ENCODE measurements at places on chromosomes 1 and 21.

DNA sequence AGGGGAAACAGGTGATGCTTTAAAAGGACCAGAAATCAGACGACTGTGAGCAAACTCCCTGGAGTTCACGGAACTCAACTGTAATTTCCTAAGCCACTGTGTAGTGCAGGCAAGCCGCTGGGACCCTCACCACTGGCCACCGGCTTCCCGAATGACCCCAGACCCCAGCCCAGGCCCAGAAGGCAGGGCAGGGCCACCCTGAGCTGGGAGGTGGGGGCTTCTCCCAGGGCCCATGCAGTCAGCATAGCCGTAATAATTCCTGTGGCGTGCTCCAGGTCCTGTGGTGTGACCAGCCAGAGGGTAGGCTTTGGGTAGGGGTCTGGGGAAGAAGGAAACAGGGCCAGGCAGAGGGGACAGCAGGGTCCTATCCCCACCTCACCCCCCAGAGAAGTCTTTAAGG is 3.5 kb upstream of the ARF1 start:
- no peak for DNase-seq

- no peak for DNase-seq
Measured at GRCh38 chr1:61183471-61184039, 101.2 kb downstream of the NFIA start.

- DNase-seq = no peak
Measured at GRCh38 chr1:5427026-5427613, 565.1 kb downstream of the NPHP4 start.

DNA sequence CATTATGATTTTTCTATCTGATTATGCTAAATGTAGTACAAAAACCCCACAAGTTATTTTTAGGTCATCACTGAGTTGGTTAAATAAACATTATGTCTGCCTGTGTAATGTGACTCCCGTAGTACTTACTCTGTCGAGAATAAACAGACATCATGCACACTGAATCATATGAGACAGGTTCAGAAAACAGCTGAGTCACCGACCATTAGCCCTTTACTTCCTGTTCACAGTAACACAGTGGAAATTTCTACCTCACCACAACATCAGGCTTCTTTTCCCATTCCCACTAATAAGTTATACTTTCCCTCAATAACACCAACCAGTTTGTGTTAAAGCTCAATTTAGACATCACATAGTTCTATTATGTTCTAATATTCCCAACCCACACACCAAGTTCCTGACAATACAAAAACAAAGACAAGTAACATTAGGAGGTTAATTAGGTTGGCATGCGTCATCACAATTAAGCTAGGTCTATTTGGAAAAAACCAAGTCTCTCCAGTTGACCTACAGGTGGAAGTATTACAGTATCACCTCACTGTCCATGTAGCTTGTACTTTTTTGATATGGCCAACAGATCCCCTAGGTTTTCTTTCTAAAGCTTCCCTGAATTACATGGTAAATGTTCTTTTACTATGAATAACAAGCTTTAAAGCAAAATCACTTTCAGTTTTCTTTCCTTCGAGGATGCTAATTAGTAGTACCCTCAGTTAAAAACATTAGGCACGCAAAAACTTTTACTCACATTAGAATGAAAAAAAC is 154.2 kb downstream of the EIF4G3 start:
- DNase-seq = peak; percentile 94

- no peak for DNase-seq
Measured at GRCh38 chr1:228142155-228142691, 2.1 kb downstream of the GUK1 start.

- peak; percentile 87 for DNase-seq
Measured at GRCh38 chr1:78005755-78006154, 1.0 kb downstream of the DNAJB4 start.

DNA sequence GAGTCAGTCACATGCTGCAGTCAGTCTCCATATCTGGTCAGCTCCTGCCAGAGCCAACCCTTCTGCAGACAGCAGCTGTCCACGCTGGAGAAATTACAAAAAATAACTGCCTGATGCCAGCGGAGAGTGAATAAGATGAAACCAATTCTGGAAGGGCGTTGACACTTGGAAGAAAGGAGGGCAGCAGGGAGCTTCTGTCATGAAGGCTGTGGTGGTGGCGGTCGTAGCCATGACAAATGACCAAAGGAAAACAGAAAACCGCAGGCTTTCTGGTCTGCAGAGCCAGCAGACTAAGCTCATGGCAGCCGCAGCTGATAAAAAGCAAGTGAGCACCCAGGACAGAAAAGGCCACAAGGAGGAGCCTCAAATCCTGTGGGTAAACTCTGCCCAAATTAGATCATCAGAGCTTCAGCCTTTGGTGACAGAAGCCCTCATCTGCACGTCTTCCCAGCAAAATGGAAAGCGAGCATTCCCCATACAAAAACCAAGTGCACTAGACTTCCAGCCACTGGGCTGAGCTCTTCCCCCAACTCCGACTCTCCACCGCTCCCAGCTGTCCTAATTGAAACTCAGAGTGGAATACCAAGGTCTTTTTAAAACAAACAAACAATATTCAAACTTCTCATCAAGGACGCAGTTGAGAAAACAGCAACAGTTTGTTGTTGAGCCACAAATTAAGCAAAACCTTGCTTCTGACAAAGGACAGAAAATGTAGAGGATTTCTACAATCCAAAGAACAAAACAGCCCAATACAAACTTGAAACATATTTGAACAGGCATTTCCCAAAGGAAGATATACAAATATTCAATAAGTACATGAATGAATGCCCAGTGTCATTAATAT is 28.7 kb downstream of the RSPH1 start:
- DNase-seq = no peak

DNA sequence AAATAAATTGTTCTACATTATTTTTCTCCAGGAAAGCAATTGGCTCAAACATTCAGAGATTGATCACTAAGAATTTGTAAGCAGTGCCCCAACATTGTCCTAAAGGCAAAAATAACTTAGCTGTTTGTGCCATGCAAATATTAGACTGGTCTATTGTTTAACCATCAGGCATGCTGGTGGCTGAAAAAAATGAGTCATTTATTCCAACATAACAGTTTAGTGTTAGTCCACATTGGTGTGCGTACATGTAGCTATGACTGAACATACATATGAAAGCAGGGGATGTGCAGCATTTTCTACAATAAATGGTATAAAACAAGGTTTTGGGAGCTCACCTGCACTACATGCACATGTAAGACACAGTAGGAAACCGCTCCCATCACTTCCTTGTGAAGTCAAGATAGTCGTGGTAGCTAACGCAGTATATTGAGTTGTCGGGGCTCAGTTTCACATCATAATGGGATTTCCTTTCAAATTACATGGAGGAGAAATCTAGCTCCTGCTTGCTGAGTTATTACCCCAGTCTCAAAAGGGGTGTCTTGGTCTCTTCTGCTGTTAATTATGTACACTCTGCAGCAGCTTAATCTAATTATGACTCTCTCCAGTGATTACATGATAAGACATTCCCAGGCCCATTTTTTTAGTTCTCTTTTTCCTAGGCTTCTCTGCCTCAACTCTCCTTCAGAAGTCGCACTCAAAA is 199.4 kb downstream of the LYPLAL1 start:
- no peak for DNase-seq

DNA sequence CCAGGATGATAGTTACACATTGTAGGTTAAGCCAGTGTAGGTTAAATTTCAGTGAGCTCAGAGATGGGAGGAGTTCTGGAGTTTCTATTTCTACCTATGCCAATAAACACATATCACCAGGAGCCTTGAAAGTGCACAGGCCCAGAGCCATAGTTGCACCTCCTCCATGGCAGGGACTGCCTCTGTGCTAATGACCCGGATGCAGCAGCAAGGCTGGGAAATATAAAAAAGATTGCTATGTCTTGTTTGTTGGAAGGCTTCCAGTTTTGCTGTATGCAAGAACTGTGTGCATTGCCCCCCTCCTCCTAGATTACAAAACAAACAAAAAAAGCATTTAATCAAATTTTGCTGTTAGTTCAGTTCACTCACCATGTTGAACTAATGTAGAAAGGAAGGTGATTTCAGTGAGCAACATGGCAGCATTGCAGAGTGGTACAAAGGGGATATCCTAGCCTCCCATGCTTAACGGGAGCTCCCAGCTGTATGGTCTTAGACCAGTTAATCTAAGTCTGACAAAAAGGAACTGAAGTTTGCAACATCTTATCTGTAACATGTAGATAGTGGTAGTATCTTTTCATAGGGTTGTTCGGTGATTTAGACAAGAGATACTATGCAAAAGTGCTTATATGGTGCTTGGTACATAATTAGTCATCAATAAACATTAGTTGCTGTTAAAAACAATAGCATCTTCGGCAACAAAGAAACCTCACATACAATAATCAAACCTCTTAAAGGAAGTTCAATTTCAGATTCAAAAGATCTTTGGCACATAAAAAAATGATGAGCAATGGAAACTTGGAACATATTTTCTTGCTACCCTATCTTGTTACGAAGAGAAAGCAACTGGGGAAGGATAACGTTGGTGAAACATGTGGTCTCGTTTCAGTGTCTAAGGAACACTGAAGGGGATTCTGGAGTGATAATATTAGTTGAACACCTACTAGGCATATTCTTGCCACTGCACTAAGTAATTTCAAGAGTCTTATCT is 309.5 kb downstream of the ASTN1 start:
- no peak for DNase-seq

DNA sequence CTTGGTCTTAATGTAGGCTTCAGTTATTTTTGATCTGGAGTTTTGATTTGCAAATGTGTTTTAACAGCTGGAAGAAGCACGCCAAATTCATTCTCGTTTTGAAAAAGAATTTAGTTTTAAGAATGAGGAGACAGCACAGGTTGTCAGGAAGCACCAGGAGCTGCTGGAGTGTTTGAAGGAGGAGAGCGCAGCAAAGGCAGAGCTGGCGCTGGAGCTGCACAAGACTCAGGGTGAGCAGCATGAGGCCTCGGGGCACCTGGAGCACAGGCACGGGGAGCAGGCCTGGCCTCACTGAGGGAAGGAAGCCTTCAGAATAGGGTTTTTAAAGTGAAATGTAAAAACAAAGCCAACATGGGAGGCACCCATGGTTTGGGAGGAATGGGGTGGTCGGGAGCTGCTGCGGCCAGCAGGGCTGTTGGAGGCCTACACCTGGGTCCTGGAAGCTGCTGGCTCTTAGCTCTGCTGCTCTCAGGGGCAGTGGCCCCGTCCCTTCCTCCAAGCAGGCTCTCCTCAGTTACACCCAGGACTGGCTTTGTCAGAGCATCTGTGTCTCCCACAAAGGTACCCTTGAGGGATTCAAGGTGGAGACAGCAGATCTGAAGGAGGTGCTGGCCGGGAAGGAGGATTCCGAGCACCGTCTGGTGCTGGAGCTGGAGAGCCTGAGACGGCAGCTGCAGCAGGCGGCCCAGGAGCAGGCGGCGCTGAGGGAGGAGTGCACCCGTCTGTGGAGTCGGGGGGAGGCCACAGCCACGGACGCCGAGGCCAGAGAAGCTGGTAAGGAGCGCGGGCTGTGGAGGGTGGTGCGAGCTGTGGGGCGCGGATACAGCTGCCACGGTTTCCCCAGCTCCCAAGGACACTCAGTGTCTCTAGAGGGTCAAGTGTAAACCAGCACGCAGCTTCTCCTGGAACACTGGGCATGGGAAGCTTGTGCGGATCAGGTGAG is 66.9 kb downstream of the PCNT start:
- no peak for DNase-seq

- no peak for DNase-seq
Measured at GRCh38 chr1:114618606-114619005, 37.2 kb upstream of the BCAS2 start.

DNA sequence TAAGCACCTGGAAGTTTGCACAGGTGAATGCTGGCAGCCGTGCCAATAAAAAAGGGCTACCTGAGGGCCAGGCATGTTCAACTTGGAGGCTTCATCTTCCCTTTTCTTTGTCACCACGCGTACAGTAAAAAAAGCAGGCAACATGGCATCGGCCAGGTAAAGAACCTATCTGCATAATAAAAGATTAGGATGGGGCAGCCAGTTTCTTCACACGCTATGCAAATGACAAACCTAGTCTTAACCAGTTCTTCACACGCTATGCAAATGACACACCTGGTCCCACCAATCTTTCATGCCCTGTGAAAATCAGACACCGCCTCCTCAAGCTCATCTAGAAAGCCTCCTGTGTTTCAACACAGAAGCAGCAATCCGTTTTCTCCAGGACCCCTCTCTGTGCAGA is 413.4 kb downstream of the HLX start:
- no peak for DNase-seq

DNA sequence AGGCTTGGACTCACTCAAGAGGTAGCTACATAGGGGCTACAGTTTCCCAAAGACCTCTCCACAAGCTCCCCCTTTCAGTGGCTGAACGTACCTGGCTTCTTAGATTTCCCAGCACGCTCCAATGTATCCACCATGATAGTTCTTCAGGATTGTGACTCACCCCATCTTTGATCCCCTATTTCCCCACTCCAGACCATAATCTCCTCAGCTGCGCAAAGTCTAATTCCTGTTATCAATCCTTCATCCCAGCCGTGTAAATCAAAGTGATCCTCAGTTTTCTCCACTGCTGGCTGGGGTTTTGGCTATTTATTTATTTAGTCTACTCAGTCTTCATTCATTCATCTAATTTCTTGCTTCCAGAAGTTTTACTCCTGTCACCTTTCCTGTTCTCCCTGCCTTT is 13.1 kb upstream of the CTPS1 start:
- DNase-seq = no peak

- DNase-seq = no peak
Measured at GRCh38 chr1:165364568-165365133, 8.1 kb upstream of the LMX1A start.

DNA sequence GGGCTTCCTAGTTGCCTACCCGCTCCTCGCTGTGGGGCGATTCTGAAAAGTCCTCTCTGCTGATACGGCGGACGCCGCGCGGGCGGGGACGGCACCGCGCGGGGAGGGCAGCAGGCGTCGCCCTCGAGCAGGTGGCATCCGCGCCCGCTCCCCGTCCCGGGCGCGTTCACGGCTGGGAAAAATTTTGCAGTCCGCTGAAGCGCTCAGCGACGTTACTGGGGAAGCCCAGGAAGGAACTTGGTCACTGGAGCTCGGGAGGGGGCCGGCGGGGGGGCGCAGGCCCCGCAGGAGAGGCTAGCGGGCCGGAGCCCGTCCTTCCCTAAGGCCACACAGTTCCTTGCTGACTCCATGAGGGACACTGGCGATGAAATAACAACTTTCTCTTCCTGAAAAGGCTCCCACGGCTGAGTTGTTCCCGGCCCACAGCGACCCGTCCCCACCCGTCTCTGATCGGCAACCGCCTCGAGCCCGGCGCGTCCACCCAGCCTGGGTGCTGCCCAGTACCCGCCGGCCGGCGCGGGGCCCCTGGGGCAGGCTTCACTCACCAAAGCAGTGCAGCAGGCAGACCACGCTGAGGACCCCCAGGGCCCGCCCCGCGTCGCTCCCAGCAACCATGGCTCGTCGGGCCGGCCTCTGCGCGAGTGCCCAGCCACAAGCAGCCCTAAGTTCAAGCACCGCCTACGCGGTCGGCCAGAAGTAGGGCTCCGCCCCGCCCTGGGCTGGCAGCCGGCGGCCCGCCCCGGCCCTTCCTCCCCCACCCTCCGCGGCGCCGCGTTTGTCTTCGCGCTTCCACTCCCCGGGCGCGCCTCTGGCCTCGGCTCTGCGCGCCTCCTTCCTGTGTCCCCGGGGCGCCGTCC is at the start of gene CD58:
Gene CD58 (minus strand): TSS at position 669 of the 857 bp plus-strand sequence. CDS start 54 bp downstream, at position 615.
- DNase-seq = no peak

DNA sequence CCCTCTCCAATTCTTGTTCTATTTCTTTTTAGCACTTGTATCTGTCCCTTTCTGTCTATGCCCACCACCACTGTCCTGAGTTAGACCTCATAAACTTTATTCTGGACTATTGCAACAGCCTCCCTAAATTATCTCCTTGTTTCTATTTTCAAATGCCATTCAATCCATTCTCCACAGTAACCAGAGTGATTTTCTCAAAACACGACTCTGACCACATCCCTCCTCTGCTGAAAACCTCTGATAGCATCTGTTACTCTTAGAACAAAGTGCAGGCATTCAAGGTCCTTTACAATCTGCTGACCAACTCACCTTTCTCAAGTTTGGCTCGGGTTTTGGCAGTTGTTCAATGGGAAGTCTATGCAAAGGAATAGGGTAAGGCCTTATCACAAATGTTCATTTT is 22.8 kb upstream of the GPX7 start:
- DNase-seq = no peak
